CD8-positive, alpha-beta memory T cell (primary cell): ENCODE measurements at places on chromosomes 16 and 17.

DNA sequence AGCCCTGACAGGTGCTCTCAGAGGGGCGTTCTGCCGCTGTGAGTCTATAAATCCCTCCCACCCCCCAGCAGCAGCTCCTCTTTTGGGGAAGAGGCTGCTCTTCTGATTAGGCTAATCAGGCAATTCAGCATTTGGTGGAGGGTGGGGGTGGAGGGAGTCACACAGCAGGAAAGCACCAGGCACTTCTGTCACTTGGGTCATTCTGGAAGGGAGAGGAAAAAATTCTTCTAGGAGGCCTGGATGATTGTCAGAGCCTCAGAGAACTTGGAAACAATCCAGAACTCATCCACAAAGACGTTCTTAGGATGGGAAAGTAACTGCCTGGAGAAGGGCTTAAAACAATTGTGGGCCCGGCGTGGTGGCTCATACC is 7.3 kb upstream of the SSTR2 start:
- no peak for DNase-seq

DNA sequence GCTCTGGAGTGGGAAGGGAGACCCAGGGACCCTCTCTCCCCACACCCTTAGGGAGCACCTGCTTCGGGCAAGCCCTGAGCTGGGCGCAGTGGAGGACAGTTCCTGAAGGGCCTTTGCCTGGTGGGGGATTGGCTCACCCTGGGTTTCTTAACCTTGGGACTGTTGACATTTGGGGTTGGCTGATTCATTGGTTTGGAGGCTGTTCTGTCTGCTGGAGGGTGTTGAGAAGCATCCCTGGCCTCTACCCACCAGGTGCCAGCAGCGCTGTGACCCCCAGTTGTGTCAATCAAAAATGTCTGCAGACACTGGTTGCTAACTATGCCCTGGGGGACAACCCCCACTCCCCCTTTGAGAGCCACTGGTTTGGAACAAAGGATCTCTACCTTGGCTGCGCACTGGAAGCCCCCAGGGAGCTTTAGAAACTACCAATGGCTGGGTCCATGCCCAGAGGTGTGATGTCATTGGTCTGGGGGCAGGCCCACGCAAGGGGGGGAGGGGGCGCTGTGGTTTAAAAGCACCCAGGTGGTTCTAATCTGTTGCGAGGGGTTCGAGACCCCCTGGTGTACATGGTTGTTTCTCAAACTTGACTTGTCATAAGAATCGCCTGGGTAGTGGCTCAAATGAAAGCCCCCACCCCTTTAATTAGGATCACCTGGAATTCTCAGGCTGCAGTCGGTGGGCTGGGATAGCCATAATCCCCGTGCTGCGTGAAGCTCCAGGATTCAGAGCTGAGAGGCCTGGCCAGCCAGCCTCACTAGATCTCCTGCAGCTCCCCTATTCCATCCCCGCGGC is 151.9 kb upstream of the GSE1 start:
- DNase-seq: no peak

DNA sequence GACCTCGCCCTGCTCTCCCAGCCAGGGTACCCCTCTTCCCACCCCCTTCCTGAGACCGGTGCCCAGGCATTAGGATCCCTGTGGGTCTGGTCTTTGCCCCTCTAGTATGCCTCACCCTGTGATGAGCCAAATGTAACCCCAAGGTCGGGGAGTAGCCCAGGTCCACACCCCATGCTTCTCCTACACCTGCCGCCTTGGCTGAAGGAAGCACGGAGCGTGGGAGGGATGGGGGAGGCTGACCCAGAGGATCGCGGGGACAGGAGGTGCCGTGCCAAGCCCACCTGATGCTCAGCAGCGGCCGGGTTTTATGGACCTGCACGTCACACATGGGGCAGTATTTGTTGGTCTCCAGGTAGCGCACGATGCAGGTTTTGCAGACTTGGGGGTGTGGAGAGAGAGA is 8.8 kb downstream of the PCGF2 start:
- no peak for DNase-seq

DNA sequence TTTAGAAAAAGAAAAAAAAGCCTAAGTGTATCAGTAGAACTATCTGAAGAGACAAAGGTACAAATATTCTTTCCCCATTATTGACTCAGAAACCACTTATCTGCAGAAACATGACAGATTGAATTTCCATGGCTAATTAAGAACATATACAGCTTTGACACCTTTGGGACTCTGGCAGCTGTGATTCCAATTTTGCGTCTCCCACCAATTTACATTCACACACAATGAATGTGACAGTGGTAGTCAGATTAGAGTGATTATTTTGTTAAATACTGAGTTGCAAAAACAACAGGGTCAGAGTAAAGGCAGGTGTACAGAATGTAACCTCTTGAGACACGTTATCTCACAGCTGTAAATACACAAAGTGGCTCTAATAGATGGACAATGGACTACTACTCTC is 5.3 kb upstream of the PPM1D start:
- no peak for DNase-seq

DNA sequence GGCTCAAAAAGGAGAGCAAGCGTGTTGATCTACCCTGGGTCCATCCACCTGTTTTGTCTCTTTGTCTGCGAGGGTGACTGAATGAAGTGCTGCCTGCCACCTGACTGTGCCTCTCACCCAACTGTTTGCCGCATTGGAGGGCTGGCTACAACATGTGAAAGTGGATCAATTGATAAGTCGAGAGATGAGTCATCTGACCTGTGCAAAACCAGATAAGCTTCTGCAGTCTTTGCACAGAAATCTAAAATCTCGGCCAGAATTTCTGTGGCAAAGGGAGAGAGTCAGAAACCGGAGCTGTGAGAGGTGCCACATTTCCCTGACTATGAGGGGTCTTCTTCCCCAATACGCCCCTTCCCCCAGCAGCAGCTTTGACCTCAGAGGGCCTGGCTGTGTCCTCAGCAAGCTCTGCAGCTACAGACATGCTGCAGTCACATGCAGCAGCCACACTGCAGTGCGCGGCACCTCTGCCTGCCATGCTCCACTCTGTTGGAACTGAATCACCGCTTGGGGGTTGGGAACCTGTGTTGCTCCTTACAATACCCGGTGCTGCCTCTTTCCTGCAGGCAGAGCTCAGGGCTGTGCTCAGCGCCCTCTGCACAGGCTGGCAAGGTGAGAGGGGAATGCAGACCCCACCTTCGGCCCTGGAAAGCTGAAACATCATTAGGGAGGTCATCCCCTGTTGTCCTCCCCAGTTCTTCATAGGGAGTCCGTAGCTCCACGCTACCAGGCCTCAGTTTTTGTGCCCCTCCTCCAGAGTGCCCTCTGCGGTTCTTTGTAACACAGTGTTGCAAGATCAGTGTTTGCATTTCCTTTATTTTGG is 16.2 kb upstream of the HAS3 start:
- DNase-seq: no peak

DNA sequence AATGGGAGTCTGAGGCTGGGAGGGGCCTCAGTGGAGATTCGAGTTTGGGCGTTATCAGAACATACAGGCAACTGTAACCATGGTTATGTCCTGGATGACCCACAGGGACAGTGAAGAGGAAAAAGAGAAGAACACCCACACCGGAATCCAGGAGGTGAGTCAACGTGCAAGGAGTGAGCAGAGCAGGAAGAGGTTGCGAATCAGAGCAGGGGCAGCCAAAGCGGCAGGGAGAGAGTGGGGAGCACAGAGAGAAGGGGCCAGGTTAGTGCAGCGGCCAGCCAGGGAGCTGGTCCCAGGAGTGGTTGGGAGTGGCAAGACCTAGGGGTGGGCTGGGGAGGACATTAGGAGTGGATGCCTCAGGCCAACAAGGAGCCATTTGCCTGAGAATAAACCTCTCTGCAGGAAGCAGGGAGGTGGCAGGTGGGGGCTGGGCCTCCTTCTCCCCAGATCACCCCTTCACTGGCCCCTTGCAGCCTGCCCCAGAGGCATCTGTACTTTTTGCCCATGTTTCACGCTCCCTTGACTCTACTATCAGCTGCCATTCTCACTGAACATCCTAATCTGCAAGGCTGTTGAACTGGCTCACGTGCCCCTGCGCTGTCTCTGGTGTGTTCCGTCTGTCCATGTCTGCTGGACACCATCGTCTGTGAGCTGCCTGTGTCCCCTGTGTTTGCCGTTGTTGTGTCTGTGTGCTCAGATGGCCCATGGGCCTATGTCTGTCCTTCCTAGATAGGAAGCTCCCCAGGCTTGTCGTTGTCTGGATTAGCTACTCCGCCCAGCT is 5.1 kb downstream of the KRT13 start:
- no peak for DNase-seq

GRCh38 chr17:12070561-12070960 is 49.9 kb downstream of the MAP2K4 start:
- no peak for DNase-seq

DNA sequence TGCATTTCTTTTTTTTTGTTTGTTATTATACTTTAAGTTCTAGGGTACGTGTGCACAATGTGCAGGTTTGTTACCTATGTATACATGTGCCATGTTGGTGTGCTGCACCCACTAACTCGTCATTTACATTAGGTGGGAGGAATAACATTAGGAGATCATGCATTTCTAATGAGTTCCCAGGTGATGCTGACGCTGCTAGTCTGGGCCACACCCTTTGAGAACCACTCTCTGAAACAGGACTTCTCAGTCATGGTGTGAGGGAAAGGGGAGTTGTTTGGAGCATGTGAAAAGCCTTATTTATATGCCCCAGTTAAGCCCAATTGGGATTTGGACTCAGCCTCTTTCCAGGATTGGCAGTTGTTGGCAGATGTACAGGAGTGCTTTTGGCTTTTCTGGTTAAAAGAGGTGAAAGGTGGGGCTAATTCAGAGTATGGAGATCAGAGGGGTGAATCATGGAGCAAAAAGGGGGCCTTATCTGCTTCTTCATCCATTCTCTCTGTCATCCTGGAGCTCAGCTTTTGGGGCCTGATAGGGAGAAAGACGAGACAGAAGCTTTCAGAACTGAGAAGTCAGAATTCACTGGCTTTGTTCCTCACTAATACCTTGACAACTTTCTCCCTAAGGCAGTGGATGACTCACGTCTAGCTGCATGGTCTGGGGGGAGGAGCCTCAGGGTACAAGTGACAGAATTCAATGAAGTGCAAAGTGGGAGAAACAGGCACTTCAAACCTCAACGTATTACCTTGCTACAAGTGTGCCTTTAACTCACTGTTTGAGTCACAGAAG is 180.0 kb upstream of the CACNG3 start:
- DNase-seq: no peak

DNA sequence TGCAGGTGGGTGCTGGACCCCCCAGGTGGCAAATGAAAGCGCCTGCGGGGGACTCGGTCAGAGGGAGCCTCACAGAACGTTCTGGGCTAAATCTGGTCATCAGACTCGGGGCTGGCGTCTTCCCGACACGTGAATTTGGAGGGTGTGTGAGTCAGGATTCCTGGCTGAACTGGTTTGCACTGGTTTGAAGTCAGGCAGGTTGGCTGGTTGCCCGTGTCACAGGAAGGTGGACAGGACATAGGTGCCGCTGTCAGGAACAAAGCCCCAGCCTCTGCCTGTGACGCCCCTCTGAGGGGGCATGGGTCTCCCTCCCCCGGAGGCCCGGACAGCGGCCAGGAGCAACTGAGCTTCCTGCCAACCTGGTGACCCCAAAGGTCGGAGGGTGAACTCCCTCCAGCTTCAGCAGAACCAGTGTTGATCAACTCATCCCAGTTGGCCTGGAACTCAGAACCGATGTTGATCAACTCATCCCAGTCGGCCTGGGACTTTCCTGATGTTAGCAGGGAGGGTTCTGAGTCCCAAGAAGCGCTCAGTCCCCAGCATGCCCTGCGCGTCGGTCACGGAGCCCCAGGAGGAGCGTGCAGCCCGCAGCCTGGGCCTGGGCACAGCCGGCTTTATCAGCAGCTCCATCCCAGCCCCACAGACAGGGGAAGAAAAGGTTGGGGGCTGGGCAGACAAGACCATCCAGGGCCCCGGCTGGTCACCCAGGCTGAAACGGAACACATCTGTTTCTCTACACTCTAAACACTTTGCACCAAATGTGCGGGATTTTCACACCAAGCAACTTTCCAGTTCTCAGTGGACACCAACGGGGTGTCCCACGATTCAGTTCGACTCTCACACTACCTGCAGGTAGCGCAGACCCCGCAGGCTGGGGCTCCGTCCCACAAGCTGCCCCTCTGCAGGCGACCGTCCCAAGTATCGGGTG is 14.4 kb upstream of the METRNL start:
- peak; percentile 27 for DNase-seq

GRCh38 chr16:86462334-86463084 is 47.8 kb upstream of the FOXF1 start:
- no peak for DNase-seq

- no peak for DNase-seq
These were observed 16.4 kb downstream of the TELO2 start for GRCh38 chr16:1509307-1510221.

DNA sequence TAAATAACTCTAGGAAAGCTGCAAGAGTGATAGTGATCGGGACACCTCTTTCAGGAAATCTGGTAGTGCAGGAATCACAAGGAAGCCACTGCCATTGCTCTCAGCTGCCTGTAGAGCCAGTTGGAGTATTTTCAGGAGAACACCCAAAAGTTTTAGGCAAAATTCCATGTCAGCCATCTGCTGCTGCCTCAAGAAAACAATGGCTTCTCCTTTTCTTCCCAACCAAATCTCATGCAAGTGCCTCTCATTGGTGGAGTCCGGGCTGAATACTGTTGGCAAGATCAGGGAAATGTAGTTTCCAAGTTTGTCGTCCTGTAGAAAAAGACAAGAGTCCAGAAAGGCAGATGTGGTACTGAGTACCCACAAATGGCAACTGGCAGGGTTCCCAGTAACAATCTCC is 54.9 kb upstream of the TANC2 start:
- no peak for DNase-seq

DNA sequence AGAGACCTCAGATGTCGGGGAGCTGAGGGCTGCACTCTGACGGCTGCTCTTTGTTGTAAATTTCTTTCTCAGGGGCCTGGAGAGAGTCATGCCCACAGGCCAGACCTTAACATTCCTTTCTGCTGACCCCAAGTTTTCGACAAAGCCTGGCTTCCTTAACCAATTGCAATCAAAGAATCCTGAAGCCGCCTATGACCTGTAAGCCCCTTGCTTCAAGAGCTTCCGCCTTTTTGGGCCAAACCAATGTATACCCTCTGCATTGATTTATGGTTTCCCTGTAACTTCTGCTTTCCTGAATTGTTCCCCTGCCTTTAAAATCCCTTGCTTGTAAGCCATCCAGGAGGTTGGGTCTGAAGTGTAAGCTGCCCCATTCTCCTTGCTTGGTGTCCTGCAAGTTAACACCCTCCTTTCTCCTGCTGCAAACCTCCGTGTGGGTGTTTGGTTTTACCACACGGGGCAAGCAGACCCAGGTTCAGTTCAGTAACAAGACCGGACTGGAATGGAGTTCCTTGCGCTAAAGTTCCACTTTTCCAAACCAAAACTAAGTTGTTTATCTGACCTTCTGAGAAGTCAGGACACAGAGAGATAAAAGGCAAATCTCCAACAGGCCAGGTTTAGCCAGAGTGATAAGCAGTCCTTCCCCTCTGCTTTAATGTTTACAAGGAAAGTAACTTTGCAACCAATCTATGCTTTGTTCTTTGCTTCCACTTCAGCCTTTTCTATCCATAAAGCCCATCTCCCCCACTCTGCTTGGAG is 141.6 kb downstream of the KCNJ12 start:
- DNase-seq: no peak
